ENCODE measurements at places on chromosomes 13 and 19.

DNA sequence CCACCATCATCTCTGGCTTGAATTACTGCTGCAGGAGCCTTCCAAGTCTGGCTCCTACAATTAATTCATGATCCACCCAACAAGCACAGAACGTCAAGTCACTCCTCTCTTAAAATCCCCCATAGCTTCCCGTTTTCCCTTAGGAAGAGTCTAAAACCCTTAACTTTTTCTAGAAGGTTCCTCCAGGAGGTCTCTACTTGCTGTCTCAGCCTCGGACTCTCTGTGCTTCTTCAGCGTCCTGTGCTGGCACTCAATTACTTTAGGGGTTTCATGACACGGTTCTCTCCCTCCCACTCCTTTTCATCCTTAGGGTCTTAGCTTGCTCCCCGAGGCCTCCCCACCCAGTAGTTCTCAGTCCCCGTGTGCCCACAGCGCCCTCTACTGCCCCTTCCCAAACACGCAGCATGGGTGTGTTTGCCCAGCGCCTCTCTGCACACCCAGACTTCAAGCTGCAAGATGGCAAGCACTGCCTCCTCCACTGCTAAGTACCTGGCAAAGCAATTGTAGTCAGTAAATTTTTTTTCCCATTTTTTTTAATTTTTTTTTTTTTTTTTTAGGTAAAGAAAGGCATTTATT is 25.8 kb upstream of the MAP3K10 start:
- peak; percentile 84 for DNase-seq

DNA sequence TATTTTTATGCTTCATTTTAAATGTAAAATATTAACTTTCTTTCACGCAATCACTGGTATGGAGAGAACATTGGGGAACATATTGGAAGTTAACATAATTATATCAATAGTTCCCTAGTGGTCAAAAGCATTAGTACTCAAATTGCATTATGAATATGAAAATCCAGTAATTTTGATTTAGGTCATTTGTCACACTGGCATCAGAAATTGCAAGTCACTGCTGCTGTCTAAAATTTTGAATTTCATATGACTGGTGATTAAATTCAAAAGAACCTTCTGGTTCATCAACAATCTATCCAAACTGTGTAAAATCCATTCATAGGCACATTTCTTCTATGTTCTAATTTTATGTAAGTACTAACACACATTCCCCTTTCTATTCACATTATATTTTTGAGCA is 2235.7 kb upstream of the PCDH20 start:
- no peak for DNase-seq

DNA sequence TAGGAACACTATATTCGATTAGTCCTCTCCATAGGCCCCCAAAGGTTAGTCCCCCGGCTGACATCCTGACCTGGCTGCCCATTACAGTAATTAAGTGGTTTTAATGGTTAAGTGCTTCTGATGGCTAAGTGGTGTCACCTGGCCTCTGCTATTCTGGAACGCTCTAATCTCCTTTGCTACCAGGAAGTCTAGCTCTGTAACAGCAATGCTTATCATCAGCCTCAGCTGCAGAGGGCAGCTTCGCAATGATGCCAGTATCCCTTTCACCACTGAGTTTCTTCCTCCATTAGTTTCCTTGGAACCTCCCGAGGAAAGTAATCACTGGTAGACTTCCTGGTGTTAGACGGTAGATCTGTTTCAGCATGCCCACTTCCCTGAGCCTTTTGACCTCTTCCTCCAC is 8.6 kb upstream of the RNF6 start:
- no peak for DNase-seq

GRCh38 chr19:39126312-39127187 is 964 bp downstream of the PAK4 start:
- peak; percentile 53 for DNase-seq

- no peak for DNase-seq
Measured at GRCh38 chr13:111483621-111483987, 163.2 kb downstream of the TEX29 start.
